ENCODE measurements at places on chromosomes 5 and 9.

GRCh38 chr9:127942216-127943010, 4.8 kb upstream of the DPM2 start:
- DNase-seq: peak; percentile 86

- no peak for DNase-seq
Measured at GRCh38 chr5:35319333-35320002, 89.2 kb upstream of the PRLR start.

DNA sequence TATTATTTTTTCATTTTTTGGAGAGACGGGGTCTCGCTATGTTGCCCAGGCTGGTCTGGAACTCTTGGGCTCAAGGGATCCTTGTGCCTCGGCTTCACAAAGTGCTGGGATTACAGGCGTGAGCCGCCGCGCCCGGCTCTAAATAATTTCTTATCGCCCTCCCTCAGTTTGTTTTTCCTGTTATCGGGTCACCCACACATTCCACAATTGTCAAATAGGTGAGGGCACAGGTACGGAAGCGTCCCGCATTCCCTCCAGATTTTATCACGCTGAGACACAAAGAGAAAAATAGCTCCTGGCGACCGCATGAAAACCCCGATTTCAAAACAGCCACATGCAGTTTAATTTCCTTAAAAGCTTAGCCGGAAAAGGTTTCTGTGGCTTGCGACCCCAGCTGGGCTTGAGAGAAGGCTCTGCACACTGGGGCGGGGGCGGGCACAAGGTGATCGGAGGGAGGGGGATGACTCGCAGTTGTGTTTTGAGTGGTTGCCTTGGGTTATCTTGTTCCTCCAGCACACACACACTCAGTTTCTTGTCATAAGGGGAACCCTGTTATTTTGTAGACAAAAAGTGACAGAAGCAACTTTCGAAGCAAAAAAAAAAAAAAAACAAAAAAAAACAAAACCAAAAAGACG, 717 bp upstream of the IQGAP2 start:
- peak; percentile 78 for DNase-seq

- DNase-seq: no peak
Measured at GRCh38 chr5:50655810-50656205, 10.6 kb upstream of the PARP8 start.
